NCI-H1436 treated with DMSO at 0.1 percent for 48 hours (cell line): ENCODE measurements at places on chromosomes 7 and 10.

- DNase-seq = no peak
These were observed 15.9 kb downstream of the RNF133 start for GRCh38 chr7:122682815-122683550.

DNA sequence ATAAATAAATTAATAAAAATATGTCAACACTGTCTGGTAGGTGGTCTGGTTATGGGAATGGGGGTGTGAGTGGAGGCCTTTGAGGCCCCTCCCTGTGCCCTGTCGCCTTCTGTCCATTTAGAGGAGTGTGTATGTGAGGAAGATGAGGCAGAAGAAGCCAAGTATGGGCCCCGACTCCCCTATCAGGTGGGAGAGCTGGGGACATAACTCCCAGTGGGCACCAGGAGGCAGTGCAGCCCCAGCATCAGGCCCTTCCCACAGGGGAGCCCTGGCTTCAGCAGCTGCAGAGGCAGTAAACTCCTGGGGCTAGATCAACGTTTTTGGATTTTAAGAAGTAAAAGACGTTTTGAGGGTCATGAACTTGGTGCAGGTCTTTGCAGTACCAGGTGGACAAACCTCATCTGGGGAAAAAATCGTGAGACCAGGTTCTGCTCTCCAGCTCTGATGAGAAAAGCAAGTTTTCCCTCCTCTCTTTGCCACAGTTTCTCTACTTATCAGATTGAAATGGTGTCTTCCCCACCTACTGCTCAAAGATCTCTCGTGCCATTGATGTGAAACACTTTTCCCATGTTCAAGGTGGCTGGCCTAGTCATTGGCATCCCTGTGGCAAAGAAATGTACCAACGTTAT, 167.8 kb upstream of the EEPD1 start:
- no peak for DNase-seq

DNA sequence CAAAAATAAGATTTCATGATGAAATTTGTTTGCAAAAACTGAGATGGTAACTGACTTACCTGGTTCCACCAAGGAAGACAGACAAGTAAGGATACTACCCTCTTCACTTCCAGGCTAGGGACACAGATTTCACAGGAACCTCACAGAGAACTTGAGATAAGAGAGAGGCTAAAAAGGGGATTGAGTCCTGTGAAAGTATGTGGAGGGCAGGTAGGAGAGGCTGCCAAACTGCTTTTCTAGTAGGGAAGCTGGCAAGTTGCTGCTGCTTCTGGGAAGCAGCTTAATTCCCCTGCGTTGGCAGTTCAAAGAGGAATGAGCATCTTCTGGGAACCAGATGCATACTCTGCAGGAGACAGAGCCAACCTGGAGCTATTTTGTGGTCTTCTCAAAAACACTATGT, 841.6 kb downstream of the CCSER2 start:
- no peak for DNase-seq

- no peak for DNase-seq
These were observed 32.8 kb downstream of the CCNY start for GRCh38 chr10:35369049-35369611.

DNA sequence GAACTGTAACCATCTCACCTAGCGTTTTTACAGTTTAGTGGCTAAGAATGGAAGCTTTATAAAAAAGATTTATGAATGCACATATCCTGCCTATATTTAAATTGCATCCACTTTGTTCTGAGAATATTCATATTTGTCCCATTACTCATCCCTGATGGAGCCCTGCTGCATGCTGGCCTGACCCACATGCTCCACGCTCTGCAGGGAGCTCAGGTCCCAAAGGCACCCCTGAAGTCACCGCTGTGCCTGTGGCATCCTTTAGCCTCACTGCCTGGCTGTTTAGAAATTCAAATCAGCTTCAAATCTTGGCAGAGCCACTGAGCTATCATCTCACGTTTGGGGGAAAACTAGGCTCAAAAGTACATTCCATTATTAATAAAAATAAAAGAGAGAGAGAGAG, 24.4 kb downstream of the C10orf90 start:
- DNase-seq = no peak

DNA sequence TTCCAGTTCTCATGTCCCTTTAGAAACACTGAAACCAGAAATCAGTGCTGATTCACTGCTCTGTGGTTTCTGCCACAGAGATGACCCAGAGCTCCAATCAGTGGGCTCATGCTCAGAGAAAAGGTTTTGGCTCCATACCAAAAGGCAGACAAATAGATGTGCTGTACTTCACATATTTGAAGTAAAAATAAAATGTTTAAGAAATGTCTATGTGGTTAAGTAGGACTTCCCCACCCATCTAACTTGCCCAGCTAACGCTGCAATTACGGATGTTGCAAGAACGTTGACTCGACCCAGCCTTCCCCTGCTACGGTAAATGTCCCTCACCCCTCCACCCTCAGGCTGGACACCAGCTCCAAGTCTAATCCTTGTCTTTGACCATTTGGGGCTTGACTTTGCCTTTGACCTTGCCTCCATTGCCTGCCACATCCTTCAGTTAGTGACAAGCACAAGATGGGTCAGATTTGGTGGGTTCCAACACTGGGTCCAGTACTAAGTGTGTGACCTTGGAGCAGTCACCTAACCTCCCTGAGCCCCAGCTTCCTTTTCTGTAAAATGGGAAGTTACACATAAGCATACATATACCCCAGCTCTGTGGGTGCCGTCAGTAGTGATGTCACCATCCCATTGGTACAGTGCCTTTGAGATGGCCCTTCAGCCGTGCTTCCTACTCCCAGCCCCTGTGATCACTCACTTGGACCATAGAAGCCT, 95.8 kb downstream of the CHST15 start:
- no peak for DNase-seq

GRCh38 chr10:129769381-129770116, 194.5 kb downstream of the EBF3 start:
- no peak for DNase-seq

- no peak for DNase-seq
These were observed 17.7 kb upstream of the PPIF start for GRCh38 chr10:79329529-79329928.

- no peak for DNase-seq
These were observed 255.8 kb downstream of the ABCA13 start for GRCh38 chr7:48426966-48427555.

GRCh38 chr7:111150709-111151108, 59.8 kb downstream of the LRRN3 start:
- no peak for DNase-seq

DNA sequence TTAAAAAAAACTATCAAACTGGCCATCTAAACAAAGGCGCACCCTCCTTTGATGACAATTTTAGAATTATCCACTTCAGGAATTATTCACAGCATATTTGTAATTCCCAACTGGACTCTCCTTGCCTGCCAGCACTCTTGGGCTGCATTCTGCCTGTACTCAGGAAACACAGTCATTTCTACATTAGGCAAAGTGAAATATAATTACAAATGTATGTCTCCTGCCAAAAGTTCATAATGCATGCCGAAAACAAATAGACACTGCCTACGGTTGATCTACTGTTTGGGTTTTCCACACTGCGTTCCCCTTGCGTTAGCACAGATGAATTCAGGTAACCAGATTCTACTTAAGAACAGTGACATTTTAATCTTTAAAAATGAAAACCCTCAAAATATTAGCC, 1.9 kb downstream of the HGF start:
- no peak for DNase-seq

DNA sequence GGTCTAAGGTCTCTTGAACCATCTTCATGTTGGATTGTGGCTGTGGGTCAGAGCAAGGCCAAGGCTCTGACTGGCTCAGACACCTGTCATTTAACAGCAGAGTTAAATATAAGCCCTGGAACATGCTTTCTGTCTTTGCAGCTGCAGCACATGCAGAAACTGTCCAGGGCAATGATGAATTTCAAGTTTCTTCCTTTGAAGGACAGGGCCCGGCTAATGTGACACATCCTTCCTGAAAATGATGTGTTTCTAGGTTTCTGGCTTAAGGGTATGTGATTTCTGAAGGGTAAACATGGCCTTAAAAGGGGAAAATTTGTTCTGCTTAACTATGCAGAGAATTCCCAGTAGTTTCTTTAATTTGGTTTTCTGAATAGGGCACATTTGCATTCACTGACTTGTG, 34.0 kb upstream of the SLC35B4 start:
- DNase-seq = no peak

DNA sequence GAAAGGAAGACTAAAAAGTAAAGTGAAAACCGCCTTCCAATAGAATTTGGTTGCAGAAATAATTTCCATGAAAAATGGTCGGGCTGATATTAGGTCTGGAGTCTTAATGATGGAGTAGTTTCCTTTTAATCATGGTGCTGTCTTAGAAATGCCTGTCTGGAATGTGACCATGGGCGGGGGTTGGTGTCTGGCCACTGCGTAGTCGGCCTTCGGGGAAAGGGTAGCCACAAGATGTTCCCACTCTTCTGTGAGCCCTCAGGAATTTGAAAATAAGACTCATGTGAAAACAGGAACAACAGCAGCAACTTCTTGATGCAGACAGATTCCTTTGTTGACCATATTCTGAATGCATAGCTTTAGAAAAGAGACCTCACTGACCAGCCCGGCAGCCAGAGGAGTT, 176.8 kb downstream of the KIAA1217 start:
- no peak for DNase-seq

DNA sequence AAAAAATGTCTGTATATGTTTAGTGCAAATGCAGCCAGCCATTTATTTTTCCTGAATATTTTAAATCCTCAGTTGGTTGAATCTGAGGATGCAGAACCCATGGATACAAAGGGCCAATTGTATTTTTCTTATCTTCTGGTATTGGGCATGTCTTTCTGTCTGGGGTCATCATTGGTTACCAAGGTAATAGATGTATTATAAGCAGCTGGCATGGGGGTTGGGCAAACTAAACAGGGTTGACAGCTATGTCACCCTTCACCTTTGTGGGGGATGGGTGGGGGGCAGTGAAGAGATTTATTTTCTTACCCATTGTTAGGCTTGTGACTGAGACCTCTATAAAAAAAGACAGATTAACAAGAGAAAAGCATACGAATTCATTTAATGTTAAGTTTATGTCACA, 38.8 kb downstream of the CDHR3 start:
- no peak for DNase-seq

DNA sequence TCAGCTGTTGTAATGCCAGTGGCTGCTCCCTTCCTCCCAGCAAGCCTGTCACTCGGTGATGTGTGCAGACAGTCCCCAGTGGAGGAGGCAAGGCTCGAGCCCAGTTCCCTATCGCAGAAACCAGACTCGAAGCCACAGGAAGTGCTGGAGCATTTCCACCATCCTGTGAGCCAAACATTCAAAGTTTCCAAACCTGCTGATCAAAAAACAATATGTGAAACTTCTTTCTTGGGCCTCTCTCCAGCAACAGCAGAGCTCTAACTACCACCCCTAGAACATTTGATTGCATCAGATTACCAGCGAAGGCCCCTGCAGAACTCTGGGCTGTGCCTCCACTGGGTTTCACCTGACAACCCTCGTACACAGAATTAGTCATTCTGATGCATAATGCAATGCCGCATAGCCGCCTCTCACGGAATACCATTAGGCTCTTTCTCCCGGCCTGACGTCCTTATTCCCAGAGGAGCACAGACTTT, 94.0 kb downstream of the ELMO1 start:
- no peak for DNase-seq
